ENCODE measurements at places on chromosomes 6 and 20.
A peak's percentile ranks its signal among the peaks of the same experiment; 100 is the strongest.

DNA sequence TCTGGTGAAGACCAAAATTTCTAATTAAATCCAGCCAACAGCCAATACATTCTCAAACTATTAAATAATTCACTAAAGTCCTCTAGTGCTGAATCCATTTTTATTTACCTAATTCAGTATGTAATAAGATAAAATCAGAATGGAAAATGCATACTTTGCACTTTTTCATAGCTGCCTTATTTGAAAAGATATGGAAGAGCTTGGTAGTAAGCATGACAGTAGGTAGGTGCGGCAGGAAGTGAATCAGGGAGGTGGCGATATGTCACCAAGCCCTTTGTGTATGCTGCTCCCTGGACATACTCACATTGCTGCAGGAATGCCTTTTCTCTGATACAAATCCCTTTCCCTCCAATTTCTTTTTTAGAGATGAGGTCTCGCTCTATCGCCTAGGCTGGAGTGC is 10.2 kb upstream of the TGM3 start:
- DNase-seq, result no peak

GRCh38 chr20:19996222-19996621 is 20.9 kb upstream of the NAA20 start:
- no peak for DNase-seq

DNA sequence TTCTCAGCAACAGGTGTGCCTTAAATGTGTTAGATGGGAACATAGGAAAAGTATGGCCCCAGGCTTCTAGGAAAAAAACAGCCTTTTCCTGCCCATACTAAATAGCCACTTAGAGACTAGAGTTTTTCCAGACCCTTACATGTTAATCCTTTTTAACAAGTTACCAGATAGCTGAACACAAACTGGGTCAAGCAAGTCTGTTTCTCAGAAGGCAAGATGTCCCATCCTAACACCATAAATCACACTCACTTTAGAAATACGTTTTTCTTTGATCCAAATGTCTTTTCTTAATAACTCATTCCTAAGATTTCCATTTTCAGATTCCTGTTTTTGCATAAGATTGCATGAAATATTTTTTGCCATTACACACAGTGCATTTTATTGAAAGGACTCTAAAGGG is 241.3 kb downstream of the KCNQ5 start:
- DNase-seq, result no peak

GRCh38 chr6:119247504-119247903 is 102.1 kb downstream of the MAN1A1 start:
- DNase-seq, result no peak

DNA sequence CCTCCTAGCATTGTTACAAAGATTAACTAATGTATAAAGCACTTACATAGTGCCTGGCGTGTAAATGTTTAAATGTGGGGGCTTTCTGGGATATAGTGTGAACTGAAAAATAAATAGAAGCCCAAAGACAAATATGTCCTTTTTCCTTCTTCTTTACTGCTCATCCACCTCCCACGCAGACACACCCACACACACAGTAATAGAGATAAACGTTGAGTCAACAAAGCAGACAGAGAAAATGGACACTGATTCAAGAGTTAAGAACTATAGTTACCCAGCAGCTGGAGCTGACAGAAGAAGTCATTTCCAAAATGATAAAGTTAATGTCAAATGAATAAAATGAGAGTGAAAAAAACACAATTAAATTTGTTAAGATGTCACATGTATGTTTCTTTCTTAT is 68.3 kb downstream of the FHL5 start:
- DNase-seq, result no peak

DNA sequence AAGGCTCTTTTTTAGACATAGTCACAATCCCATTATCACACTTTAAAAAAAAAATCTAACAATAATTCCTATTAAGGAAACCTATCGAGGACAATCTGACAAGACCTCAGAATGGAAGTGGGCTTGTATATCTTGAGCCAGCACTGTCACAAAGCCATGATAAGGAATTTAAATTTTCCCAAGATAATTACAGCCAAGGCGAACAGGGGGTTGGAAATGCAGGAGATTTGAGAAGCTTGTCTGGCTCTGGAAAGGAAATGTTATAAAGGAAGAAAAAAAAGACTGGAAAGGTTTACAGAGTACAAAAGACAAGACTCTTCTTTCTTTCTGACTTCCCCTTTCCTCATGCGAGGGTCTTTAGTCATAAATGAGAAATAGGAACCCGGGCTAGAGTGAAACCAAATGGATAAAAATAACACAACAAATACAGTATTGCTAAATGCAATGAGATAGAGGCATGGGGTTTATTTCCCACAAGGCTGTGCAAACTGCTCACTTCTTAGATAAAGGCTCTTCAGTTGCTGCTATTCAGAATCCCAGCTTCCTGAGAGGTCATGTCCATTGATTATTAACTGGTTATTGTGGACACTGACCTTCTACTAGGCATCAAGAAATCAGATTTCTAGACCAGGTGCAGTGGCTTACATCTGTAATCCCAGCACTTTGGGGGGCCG is 13.4 kb upstream of the GHRH start:
- no peak for DNase-seq

DNA sequence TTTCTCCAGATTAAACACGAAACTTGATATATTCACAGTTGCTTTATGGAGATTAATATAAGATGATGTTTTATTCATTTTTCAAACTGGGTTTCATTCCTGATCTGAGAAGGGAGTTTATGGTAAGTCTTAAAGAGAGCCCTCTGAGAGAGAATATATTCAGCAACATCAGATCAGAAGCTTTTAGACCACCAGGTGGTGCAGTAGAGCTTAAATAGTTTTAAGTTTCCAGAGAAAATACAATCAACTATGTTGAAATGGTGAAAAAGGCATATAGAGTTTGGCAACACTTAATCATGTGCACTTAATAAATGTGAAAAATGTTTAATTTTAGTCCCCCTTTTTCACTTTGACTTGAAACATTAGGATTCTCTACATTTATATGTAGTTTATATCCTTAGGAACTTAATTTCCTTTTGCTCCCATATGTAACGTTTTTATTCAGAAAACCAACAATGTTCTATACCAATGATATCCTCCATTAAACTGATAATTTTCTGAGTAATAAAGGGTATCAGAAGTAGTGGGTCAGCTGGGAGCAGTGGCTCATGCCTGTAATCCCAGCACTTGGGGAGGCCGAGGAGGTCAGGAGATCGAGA is 86.4 kb upstream of the CLDN20 start:
- no peak for DNase-seq

DNA sequence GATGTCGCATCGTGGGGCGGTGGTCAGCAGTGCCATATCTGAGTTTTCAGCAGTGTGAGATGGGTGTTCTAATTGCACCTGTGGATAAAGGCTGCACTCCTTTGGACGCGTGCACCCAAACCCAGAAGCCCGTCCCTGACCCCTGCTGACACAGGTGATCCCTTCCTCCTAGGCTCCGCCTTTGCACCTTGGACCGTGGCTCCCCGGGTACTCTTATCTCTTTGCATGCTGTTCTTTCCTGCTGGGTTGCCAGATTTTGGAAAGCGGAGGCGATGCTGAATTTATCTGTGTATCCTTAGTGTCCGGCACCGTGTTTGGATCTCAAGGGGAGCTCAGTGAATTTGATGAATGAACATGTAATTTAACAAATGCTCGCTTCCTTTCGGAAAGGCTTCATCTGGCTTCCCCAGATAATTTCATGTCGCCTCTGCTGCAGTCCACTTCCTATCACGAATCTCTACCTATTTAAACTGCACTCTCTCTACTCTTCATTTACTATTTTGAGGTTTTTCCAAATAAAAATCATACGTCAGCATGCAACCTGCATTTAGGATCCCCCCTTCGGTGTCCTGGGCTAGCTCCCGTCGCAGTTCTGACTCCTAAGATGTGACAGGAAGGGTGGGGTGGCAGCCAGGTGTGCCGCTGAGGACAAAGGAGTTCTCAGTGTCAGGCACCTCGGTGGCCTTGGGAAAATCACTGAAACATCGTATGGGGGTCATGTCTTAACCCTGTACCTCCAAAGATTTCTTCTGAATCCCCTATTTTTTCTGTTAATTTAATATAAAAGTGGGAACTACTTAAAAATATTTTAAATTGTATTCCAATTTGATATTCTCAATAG is 753 bp upstream of the PERP start:
- peak; percentile 53 for DNase-seq

- no peak for DNase-seq
These were observed 18.5 kb downstream of the POM121L2 start for GRCh38 chr6:27293436-27294098.

All from pancreas (tissue), 10 donors.